ENCODE measurements at places on chromosomes 11 and 22. TPM values are rescaled to one million over a fixed set of nuclear protein-coding genes. Genes with fewer than 3 reads are reported as not detected.

- DNase-seq: no peak
Measured at GRCh38 chr11:122872046-122872445, 10.5 kb upstream of the JHY start.

DNA sequence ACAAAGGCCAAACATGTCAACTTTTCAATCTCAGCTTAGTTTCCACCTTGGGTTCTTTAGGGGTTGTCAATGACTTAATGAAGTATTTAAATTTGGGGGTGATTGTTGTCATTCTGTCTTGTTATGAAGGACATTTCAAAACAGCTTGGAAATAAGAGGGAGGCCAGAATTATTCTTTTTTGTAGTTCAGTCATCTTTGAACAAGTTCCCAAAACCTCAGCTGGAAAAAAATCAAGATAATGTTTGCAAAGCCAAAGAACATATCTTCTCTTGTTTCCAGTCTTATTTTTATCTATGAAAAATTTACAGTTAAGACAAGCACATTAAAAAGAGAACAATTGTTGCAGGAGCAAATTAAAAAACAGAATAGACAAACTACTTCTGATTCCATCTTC, 612.8 kb downstream of the INSC start:
- DNase-seq: no peak

DNA sequence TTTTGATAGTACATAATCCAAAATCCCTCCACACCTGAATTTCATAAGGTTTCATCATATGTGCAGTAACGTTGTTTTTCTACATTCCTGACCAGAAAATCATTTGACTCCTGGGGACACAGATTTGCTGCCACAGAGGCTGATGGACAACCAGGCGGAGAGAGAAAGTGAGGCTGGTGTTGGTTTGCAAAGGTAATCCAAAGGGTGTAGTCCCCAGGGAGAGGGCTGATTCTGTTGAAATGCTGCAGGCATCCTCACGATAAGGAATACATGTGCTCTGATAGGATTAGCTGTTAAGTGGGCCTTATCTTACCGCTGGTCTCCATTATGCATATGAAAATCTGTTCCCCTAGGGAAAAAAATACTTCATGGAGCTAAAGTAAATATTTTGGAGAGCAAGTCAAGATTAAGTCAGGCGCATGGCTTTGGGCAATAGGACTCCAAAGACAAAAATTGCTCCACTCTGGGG, 8.1 kb downstream of the APOL6 start:
- DNase-seq: no peak

The LDHAL6A gene
- total RNA-seq: not detected

GRCh38 chr11:119764108-119764868, 35.3 kb upstream of the NECTIN1 start:
- no peak for DNase-seq

DNA sequence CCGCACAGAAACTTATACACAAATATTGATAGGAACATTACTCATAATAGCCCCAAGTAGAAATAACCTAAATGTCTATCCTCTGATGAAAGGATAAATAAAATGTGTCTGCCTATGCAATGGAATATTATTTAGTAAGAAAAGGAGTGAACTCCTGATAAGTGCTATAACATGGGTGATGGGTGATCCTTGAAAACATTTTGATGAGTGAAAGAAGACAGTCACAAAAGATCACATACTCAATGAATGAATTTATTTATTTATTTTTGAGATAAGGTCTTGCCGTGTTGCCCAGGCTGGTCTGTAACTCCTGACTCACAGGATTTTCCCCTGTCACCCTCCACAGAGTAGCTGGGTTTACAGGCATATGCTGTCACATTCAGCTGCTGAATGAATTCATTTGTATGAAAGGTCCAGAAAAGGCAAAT, 17.3 kb downstream of the RNF121 start:
- DNase-seq: no peak

Data from naive thymus-derived CD4-positive, alpha-beta T cell (primary cell).